ENCODE measurements at places on chromosomes 5 and 9. TPM values are rescaled to one million over a fixed set of nuclear protein-coding genes. Genes with fewer than 3 reads are reported as not detected.

The GALNT12 gene
- total RNA-seq: 11.5 TPM

GRCh38 chr9:124320062-124320973 lies 62.6 kb downstream of the NEK6 start:
- no peaks in the 10 kb centered on the region for H3K27me3 ChIP-seq
- H3K4me3 ChIP-seq: no peak overlapping the region
- H3K27ac ChIP-seq: peak overlapping the region; percentile 7
- H3K4me1 ChIP-seq: peaks cover 5% of the 10 kb centered on the region
- DNase-seq: peak; percentile 81
- peaks cover 34% of the 10 kb centered on the region for H3K36me3 ChIP-seq

DNA sequence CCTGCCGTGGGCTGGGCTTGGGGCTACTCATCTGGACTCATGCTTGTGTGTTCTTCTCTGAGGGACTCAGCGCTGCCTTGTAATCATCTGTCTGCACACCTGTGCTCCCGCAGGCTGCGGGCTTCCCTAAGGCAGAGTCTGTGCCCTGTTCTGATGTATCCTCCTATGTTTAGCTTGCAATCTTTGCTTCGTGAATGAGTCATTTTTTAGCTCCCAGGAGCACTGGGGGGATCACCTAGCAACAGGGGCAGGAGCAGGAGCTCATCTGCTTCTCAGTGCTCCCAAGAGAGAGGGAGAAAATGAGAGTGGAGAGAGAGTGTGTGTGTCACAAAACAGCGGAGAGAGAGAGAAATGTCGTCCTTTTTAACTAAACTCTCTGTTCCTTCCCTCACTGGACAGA lies 202.4 kb upstream of the ZNF618 start:
- H3K36me3 ChIP-seq: no peaks in the 10 kb centered on the region
- no peaks in the 10 kb centered on the region for H3K27me3 ChIP-seq
- no peak overlapping the region for H3K4me3 ChIP-seq
- H3K27ac ChIP-seq: no peak overlapping the region
- no peak for DNase-seq
- no peaks in the 10 kb centered on the region for H3K4me1 ChIP-seq

- H3K4me3 ChIP-seq: peak overlapping the region; percentile 75
- H3K4me1 ChIP-seq: peaks cover 27% of the 10 kb centered on the region
- H3K36me3 ChIP-seq: no peaks in the 10 kb centered on the region
- DNase-seq: no peak
- peak overlapping the region; percentile 95 for H3K27ac ChIP-seq
- no peaks in the 10 kb centered on the region for H3K27me3 ChIP-seq
Observed at GRCh38 chr9:110257097-110257841, 962 bp upstream of the TXN start.

- peaks cover 4% of the 10 kb centered on the region for H3K36me3 ChIP-seq
- no peak overlapping the region for H3K27ac ChIP-seq
- no peaks in the 10 kb centered on the region for H3K27me3 ChIP-seq
- peaks cover 31% of the 10 kb centered on the region for H3K4me1 ChIP-seq
- no peak overlapping the region for H3K4me3 ChIP-seq
Observed at GRCh38 chr9:92666236-92666635, 3.7 kb downstream of the IPPK start.

The ZFP2 gene
- total RNA-seq: 3.5 TPM

Measured in sigmoid colon (tissue), 7 donors.